ENCODE measurements at places on chromosomes 7 and 10.

- DNase-seq: no peak
Observed at GRCh38 chr10:47179291-47179647, 120.7 kb upstream of the GDF10 start.

DNA sequence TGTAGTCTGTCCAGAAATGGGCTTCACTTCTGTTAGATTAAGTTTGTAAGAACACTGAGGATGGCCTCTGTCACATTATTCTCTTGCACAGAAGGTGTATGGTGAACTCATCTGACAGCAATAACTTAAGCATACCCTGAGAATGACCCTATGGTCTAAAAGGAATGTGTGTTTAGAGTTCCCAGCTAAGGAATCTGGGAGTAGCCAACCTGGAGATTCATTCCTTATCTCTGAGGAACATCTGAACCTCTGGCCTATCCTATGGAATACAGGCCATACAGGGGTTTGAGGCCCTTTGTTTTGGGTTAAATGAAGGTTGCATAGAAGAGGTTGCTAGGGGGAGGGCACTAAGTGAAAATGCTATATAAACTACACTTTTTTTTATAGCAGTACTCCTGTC, 41.4 kb downstream of the LAMB4 start:
- DNase-seq: no peak

DNA sequence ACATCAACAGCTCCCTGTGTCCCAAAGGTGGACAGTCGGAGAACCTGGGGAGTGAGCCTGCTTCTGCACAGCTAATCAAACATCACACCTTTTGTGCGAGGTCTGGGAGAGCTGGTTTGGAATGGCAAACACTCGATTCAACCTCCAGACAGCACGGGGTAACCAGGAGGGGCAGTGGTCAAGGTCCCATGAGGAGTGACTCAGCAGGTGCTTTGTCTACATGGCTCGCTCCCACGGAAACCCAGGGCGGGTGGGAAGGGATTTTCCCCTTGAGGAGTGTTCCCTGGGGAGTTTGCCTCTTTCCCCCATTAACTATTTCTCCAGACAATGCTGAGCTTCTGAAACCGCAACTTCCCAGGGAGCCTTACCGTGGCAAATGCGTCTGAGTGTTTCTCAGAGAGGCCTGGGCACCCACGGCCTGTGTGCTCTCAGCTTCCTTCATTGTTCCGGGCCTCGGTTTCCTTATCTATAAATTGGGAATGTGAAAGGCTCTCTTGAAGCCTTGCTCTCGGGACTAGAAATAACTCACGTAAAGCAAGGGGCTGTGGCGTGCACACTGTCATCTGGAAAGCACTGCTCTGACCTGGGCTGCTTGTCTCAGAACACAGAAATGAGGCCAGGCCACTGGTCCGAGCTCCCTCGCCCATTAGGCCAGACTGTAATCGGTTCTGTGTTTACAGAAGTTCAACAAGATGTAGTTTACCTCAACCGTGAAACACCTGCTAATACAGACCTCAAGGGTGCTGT, 14.0 kb upstream of the GTPBP4 start:
- DNase-seq: no peak

- no peak for DNase-seq
Observed at GRCh38 chr10:122988501-122988900, 8.3 kb downstream of the PSTK start.

GRCh38 chr7:51318886-51319579, 2.4 kb upstream of the COBL start:
- DNase-seq: no peak

- no peak for DNase-seq
Observed at GRCh38 chr10:76172020-76172419, 740.6 kb downstream of the LRMDA start.

DNA sequence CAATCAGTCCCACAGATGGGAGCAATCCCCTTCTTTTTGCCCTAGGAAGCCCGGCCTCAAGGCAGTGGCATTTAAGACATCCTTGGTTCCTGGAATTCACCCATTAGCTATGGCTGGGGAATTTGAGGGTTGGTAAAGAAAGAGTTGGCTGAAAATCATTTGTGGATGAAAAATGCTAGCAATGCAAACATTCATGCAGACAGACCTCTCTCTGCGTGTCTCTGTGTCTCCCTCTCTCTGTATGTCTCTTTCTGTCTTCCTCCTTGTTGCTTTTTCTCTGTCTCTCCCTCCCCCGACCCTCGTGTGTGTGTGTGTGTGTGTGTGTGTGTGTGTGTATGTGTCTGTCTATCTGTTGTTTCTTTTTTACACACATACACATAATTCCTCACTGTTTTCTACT, 19.4 kb downstream of the LDB3 start:
- DNase-seq: no peak

- no peak for DNase-seq
Observed at GRCh38 chr10:128071417-128071782, 54.8 kb downstream of the MKI67 start.

GRCh38 chr10:27607591-27607990, 103.5 kb downstream of the RAB18 start:
- DNase-seq: no peak

GRCh38 chr7:87060288-87060537, 759 bp upstream of the ELAPOR2 start:
- DNase-seq: no peak

- no peak for DNase-seq
Observed at GRCh38 chr10:102614888-102615287, 29.4 kb upstream of the TRIM8 start.

DNA sequence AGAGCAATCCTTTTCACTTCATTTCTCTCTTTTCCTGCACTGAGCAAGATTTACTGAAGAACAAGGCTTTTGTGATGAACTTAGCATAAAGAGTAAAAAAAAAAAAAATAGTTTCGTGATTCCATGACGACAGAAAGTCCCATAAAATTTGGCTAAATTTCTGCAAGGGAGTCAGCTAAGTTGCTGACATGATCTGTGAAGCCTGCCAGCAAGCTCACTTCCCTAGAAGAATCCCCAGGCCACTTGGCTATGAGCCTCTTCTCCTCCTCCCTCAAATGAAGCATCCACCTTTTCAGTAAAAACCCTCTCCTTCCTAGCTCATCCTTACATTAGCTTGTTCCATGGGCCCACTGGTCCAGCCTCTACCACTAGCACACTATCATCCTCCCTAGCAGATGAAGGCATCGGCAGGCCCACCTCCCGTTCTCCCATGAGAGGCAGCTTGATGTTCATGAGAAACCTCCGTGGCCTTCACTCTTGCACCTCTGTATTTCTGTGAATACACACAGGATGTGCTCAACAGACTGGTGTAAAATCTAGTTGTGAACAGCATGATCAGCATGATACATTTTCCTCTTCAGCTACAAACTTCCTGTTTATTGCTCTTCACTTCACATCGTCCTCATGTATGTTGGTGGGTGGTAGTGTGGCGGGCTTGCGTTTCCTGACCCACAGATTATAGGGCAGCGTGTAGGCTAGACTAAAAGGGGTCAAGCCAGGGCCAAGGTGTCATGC, 30.9 kb downstream of the GIMAP8 start:
- DNase-seq: no peak

DNA sequence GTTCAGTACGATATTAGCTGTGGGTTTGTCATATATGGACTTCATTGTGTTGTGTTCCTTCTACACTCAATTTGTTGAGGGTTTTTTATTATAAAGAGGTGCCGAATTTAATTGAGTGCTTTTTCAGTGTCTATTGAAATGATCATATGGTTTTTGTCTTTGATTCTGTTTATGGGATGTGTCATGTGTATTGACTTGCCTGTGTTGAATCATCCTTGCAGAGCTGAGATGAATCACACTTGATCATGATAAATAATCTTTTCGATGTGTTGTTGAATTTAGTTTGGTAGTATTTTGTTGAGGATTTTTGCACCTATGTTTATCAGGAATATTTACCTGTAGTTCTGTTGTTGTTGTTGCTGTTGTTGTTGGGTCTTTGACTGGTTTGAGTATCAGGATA, 39.8 kb downstream of the ATOH7 start:
- DNase-seq: no peak

- DNase-seq: no peak
Observed at GRCh38 chr7:14457568-14458453, 444.7 kb downstream of the DGKB start.

DNA sequence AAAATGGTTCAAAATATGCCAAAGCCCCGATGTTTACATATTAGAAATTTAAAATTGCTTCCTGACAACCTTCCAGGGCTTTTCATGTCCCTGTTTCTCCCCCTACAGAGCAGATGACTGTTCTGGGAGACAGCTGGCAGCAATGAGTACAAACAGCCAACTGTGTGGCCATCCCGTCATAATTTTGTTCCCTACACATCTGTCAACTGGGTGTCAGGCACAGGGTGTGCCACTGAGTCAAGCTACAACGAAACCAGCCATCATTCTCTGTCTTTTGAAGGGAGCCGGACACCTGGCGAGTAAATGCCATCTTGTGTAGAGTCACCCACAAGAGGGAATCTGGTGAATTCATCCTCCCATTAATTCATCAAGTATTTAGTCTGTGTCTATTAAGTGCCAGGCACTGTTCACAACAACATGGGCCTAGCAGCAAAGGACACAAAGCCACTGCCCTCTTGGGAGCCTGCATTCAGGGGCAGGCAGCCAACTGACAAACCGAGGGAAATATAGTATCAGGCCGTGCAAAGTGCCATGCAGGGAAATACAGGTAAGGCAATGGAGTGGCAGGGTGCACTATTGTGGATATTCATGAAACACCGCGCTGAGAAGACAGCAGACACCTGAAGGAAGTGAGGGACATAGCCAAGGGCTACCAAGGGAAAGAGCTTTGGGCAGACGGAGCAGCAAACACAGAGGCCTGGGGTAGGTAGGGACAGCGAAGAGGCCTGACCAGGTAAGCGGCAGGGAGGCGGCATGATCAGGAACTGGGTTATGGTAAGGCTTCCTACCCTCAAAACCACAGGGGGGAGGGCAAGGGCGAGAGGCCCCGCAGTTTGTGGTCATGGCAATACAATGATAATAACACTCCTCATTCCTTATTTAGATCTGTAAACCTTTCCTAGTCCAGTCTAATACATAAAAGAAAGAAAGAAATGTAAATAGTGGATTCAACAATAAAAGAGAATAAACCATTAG, 213.6 kb downstream of the FAM107B start:
- DNase-seq: no peak

- no peak for DNase-seq
Observed at GRCh38 chr10:91022390-91022789, 101.5 kb upstream of the ANKRD1 start.
